ENCODE measurements at places on chromosomes 2 and 18.

DNA sequence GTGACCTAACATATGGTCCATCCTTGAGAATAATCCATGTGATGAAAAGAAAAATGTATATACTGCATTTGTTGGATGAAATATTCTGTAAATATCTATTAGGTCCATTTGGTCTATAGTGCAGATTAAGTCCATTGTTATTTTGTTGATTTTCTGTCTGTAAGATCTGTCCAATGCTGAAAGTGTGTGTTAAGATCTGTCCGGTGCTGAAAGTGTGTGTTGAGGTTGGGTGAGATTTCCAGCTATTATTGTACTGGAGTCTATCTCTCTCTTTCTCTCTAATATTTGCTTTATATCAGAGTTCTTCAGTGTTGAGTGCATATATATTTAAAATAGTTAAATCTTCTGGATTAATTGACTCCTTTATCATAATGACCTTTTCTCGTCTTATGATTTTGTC, 828.8 kb upstream of the CRIM1 start:
- no peak for DNase-seq

GRCh38 chr2:105325389-105325963, 4.1 kb downstream of the TGFBRAP1 start:
- DNase-seq: no peak

- no peak for DNase-seq
Measured at GRCh38 chr2:191374939-191375338, 129.7 kb downstream of the MYO1B start.

- peak; percentile 44 for DNase-seq
Measured at GRCh38 chr2:110115291-110116032, at the start of gene MALL. TSS of gene MALL (minus strand) at chr2:110115822. CDS start at chr2:110115792, 30 bp downstream.

GRCh38 chr2:9895669-9896590, 52.7 kb downstream of the TAF1B start:
- no peak for DNase-seq

DNA sequence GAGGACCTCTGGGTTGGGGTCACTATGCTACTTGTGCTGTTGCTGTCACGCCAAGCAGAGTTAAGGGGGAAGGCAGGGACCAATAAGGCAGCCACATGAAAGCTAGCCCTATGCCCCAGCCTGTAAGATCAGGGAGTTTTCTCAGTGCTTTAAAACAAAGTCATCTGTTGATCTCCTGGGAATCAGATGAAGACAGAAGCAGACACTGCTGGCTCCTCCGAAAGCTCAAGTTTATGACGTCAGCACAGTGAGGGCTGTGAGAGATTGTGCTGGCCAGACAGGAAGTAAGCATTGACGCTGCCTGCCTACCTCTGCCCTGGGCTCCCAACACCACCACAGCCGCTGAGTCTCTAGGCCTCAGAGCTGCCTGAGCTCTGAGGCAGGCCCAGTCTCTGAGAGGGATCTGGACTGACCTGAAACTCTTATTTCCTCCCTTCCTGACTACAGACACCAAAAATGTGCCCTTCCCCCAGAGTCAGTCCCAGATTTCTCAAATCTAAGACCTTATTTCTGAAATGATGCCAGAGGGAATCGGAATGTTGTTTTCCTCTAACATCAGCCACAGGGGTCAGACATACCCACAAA, 118.1 kb upstream of the EPAS1 start:
- DNase-seq: peak; percentile 23

DNA sequence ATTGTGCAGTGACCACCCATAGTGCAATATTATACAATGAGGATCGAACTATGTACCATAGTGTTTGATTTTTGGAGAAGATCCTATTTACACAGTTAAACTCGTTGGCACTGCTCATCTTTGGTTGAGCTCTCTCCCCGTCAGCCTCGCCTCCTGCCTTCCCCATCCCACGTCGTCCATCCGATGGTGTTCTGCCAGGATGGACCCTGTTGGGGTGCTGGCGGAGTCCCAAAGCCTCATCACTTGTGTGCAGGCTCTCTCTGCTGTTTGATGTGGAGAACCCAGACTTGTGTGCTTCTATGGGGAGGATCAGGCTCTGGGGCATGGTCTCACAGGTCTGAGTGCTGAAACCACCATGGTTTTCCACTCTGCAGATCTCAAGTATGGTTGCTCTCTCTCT, 85.4 kb downstream of the ITGB1BP1 start:
- DNase-seq: no peak

DNA sequence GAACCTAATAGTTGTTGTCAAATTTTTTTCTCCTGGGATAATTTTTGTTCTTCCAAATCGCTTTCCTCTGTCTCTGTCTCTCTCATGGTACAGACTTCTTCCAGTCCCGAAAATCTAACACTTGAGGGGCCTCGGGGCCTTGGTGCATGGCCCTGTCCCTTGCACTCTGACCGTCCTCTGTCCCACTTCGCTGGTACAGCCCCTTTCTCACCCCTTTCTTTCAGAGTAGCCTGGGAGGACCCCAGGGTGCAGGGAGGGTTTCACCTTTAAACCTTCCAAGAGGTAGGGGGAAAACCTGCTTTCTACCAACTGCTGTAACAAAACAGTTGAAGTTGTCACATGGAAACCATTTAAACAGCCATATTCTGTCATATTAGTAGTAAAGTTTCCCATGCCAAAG, 22.2 kb upstream of the FAHD2A start:
- DNase-seq: no peak

DNA sequence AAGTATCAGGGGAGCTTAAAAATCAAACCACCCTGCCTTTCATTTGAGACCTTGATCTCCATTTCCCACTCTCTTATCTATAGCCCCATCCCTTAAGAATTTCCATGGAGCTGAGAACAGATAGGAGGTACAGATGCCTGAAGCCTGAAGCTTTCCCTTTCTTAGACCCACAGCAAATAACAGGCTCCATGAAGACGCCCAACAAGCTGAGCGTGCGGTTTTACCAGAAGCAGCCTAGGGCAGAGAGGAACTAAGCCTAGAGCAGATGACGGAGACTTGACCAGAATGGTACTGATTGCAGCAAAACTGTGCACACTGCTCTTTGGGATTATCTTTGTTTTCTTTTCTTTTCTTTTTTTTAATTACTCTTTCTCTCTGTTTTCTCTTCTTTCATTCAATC, 1.7 kb upstream of the ERBB4 start:
- no peak for DNase-seq

DNA sequence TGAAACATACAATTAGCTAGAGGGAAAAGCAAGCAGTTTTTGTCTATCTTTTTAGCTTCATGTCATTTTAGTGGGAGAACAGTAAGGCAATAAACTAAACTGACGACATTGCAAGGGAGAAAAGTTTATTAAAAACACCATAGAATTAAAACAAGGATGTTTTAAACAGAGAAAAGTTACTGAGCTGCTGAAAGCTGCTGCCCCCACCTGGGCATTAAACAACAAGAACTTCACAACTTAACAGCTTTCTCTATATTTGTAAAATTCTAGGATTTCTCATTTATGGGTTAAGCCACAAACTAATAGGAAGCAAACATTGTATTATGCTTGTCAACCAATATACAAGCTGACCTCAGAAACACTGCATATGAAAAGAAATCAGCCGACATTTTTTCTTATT, 289.2 kb downstream of the ERBB4 start:
- no peak for DNase-seq

DNA sequence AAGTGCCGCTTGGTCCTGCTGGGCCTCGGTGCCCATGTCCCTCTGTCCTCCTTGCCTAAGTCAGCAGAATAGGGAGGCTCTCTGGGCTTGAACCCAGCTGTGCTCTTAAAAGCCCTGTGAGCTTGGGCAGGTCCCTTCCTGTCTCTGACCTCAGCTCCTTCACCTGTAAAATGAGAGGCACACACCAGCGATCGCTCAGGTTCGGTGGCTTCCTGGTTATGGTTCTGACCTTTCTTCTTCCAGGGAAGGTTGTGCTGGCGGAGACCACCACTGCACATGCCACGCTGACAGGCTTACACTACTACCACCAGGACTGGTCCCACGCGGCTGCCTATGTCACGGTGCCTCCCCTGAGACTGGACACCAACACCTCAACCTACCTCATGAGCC, 36.1 kb upstream of the MAPRE3 start:
- no peak for DNase-seq

GRCh38 chr2:216318521-216318874, 53.8 kb downstream of the MARCHF4 start:
- no peak for DNase-seq

GRCh38 chr2:100222844-100223243, 80.5 kb upstream of the AFF3 start:
- DNase-seq: no peak

DNA sequence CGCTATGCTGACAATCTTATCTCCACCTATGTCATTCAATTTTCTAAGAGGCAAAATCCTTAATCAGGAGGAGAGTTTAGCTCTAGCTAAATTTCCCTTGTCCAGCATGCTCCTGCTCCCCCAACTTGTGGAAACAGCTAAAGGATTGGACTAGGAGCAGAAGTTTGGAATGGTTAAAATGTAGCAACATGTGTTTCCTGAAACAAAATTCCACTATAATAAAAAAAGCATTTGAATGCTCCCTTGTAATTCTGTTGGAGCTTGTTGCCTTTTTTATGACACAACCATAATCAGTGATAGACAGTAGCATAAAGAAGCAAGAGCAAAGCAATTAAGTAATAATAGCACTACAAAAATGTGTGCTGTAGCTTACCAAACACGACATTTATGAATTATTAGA, 6.9 kb downstream of the ACTR3 start:
- DNase-seq: peak; percentile 8

- no peak for DNase-seq
Measured at GRCh38 chr2:26283606-26284005, 38.9 kb downstream of the HADHB start.

DNA sequence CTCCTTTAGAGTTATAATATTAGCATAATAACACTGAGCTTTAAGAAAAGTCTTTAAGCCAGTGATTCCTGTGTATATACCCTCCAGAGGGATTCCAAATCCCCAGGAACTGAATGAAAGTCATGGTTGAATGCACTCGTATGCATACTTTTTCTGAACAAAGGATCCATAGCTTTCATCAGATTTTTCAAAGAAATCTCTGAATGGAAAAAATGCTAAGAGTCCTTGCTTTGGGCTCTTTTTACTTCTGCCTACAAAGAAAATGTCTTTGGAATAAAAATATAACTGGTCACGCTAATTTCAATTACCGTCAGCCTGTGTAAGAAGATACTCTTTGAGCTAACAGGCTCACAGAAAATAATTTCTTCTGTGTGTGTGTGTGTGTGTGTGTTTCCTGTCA, 939.5 kb downstream of the ERBB4 start:
- no peak for DNase-seq

DNA sequence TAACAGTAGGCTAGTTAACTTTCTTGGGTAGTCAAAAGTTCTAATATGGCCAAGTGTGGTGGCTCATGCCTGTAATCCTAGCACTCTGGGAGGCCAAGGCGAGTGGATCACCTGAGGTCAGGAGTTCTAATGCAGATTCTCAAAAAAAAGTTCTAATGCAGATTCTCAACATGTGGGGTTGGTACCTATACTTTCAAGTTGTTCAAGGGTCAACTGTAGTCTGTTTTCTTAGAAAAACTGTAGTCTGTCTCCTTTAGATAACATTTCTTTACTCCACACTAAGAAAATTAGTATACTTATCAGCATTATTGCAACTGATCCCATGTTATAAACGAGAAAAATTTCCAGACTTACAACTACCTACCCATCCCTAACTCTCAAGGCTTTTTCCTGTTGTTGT, 16.6 kb downstream of the INO80D start:
- no peak for DNase-seq

- DNase-seq: no peak
Measured at GRCh38 chr2:28062867-28063266, 172.3 kb downstream of the BABAM2 start.

GRCh38 chr2:173264603-173265366, 89.9 kb upstream of the CDCA7 start:
- DNase-seq: peak; percentile 20

- no peak for DNase-seq
Measured at GRCh38 chr2:189835855-189836558, 51.8 kb downstream of the PMS1 start.

DNA sequence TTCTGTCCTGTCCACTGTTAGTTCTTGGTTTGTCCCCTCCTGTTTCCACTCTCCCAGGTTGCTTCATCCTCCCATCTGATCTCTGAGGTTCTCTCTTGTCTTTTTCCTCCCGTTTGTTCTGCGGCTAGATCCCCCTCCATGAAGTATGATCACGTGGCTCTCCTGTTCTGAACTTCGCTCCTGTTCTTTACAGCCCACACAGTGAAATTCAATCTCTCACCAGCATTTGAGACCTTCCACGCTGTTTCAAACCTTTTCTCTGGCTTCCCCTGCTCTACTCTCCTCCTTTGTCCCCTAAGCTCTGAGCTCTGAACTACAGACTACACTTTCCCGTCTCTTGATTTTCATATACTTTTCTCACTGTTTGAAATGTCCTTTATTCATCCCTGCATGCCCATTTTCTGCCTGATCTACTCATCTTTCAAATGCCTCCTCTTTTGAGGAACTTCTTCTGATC, 83.5 kb downstream of the OSBPL6 start:
- DNase-seq: no peak

DNA sequence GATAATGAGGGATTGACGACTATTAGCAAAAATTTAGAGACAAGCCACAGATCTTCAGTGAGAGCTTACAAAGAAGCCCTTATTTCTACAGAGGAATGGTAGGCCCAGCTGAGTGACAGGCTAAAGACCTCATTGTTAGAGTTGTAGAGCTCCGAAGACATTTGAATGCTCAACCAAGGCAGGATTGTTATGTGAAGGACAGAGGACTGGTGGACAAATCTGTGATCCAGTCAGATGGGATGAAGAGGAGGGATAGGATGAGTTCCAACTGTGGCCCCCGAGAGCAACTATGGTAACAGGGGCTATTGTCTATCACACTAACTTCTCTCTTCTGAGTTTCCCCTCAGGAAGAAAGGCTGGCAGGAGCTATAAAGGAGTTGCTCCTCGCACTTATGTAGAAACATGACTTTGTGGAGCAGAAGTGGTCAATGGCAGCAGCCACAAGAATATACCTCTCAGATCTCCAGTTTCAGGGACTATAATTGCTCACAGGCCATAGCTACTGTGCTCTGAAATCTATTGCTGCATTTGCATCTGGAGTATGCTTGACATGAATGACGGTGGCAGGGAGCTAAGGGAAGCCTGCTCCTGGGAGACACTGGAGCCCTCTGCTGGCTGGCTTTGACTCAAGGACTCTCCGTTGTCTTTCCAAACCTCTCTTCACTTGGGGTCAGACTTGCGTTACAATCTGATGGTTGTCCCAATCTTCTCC, 50.3 kb upstream of the GREB1L start:
- peak; percentile 26 for DNase-seq

- no peak for DNase-seq
Measured at GRCh38 chr2:73947412-73948018, 20.8 kb downstream of the DGUOK start.

DNA sequence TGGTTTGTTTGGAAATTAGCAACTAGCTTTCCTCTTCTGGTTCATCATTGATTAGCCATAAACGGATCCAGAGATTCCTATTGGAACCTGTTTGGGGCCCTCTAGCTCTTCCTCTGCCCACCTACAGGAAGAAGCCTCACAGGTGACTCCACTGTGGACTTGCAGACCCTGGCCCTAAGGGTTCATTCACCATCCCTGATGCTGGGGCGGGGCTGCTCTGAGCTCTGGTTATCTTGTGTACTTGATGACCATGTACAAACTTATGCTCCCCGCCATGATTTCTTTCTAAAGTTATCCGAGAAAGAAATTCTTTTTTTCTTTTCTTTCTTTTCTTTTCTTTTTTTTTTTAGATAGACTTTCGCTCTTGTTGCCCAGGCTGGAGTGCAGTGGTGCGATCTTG, 33.9 kb upstream of the INHBB start:
- DNase-seq: no peak

Measured in renal pelvis (tissue), 12 donors.